Keratinocyte (primary cell): ENCODE measurements at places on chromosomes 7 and 10. TPM values are rescaled to one million over a fixed set of nuclear protein-coding genes. Genes with fewer than 3 reads are reported as not detected.

DNA sequence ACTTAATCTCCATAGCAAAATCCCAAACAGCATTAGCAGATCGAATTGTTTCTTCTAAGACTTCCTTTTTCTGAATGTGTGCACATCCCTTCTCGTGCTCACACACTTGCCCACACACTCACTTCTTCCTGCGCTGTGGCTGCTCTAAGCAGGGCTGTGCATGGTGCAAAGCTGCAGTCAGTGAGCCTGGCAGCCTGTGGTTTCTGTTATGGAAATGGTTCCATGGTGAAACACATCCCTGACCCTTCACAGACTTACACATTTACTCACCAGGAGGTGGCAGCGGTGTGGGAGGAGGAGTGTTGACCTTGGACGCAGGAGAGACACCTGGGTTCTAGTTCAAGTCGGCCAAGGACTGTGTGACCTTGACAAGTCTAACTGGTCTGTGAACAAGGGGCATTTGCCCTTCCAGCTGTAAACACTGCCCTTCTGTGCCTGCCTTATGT lies 24.9 kb downstream of the MTURN start:
- no peaks in the 10 kb centered on the region for H3K27me3 ChIP-seq
- no peak for DNase-seq
- H3K27ac ChIP-seq, result no peak overlapping the region

GRCh38 chr10:26621889-26622711 lies 75.4 kb upstream of the PDSS1 start:
- DNase-seq, result no peak
- H3K36me3 ChIP-seq, result no peaks in the 10 kb centered on the region
- H3K27ac ChIP-seq, result peak overlapping the region; percentile 36

DNA sequence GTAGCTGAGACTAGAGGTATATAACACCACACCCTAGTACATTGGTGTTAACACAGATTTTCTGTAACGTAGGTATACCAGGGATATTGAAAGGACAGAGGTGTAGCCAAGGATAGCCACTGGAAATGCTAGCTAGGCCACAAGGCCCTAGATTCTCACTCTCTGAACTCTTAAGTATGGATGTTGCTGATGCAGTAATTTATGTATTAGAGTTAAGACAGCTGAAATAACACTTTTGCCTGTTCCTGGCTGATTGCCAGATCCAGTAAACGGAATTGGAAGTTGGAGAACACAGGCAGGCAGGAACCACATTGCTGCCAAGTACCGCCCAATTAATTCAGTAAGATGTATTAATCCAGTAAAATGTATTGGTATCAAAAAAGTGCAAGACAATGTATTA lies 1.8 kb downstream of the CALU start:
- H3K36me3 ChIP-seq, result no peaks in the 10 kb centered on the region
- H3K4me1 ChIP-seq, result peaks cover 48% of the 10 kb centered on the region
- no peaks in the 10 kb centered on the region for H3K27me3 ChIP-seq
- peak overlapping the region; percentile 77 for H3K4me3 ChIP-seq

DPP6 gene
- polyA plus RNA-seq, result not detected in 3 replicates
